ENCODE measurements at places on chromosomes 1 and 21. TPM values are rescaled to one million over a fixed set of nuclear protein-coding genes. Genes with fewer than 3 reads are reported as not detected.

DNA sequence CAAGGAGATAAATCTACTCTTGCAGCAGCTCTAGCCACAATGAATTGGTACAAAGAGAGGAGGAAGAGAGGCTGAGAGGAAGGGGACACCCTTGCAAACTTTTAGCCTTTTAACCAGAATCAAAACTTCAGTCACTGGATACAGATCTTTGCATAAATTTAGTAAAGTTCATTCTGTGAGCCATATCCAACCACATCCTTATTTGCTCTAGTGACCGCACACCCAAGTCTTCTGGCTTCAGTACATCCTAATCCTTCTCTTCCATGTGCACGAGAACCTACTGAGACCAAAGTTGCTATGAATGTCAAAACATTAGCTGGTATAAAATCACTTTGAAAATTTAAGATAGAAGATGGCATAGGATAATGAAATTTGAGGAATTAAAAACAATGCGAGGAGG, 21.9 kb upstream of the PLD5 start:
- H3K27me3 ChIP-seq = no peaks in the 10 kb centered on the region
- no peaks in the 10 kb centered on the region for H3K4me1 ChIP-seq
- H3K27ac ChIP-seq = no peak overlapping the region
- DNase-seq = no peak

- H3K4me3 ChIP-seq = no peak overlapping the region
- no peaks in the 10 kb centered on the region for H3K4me1 ChIP-seq
- no peaks in the 10 kb centered on the region for H3K27me3 ChIP-seq
Measured at GRCh38 chr21:31374395-31374794, 30.3 kb upstream of the TIAM1 start.

- no peak overlapping the region for H3K4me3 ChIP-seq
- peak; percentile 61 for DNase-seq
- no peaks in the 10 kb centered on the region for H3K27me3 ChIP-seq
- H3K36me3 ChIP-seq = no peaks in the 10 kb centered on the region
- no peak overlapping the region for H3K27ac ChIP-seq
Measured at GRCh38 chr1:204746838-204747442, 61.4 kb upstream of the LRRN2 start.

GRCh38 chr1:42146626-42147320, 6.4 kb upstream of the GUCA2B start:
- no peaks in the 10 kb centered on the region for H3K36me3 ChIP-seq
- no peak overlapping the region for H3K27ac ChIP-seq
- peak; percentile 94 for DNase-seq
- H3K4me3 ChIP-seq = no peak overlapping the region
- no peaks in the 10 kb centered on the region for H3K27me3 ChIP-seq

- peak; percentile 47 for DNase-seq
- H3K27me3 ChIP-seq = no peaks in the 10 kb centered on the region
- no peaks in the 10 kb centered on the region for H3K4me1 ChIP-seq
- H3K27ac ChIP-seq = no peak overlapping the region
- H3K36me3 ChIP-seq = no peaks in the 10 kb centered on the region
- H3K4me3 ChIP-seq = no peak overlapping the region
Measured at GRCh38 chr1:181189691-181190363, 101.3 kb downstream of the IER5 start.

GRCh38 chr1:27669876-27670275, 2.1 kb downstream of the IFI6 start:
- no peak for DNase-seq
- H3K36me3 ChIP-seq = no peaks in the 10 kb centered on the region
- H3K27ac ChIP-seq = no peak overlapping the region
- peaks cover 17% of the 10 kb centered on the region for H3K4me1 ChIP-seq
- H3K27me3 ChIP-seq = no peaks in the 10 kb centered on the region
- no peak overlapping the region for H3K4me3 ChIP-seq

DNA sequence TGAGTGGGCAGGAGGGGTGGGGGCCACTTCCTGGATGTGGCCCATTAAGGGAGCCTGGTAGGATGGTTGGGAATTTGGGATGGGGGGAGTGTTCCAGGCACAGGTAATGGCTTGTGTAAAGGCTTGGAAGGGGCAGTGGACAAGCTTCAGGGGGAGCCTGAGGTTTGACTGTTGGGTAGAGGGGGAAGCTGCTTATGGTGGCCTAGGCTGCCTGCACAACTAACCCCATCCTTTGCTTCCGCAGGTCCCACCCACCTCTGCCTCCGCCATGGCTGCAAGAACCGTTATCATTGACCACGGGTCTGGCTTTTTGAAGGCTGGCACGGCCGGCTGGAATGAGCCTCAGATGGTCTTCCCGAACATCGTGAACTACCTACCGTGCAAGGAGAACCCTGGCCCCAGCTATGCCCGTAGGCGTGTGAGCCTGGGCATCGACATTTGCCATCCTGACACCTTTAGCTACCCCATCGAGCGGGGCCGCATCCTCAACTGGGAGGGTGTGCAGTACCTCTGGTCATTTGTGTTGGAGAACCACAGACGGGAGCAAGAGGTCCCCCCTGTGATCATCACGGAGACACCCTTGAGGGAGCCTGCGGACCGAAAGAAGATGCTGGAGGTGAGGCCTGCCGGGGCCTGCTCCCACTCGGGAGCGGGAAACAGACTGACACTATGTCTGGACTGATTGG, 67.8 kb downstream of the ACTL8 start:
- no peak for DNase-seq
- no peaks in the 10 kb centered on the region for H3K27me3 ChIP-seq
- H3K4me1 ChIP-seq = no peaks in the 10 kb centered on the region
- H3K27ac ChIP-seq = no peak overlapping the region
- H3K36me3 ChIP-seq = no peaks in the 10 kb centered on the region

DNA sequence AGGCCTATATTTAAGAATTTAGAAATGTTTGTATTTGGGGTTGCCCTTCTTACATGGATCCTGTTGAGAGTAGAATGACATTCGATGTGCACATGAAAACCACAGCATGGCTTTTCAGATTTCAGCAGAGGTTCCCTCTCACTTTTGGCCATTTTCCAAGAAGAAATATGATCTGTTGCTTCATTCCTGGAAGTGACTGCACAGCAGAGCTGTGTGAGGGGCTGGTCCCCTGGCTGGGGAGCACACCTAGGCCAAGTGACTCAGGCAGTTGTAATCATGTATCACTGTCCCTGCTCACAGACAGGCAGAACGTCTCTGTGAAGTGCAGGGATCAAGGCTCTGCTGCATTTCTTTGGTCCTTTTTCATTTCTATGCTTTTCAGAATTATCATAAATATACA, 32.3 kb downstream of the AGT start:
- DNase-seq = no peak
- peaks cover 14% of the 10 kb centered on the region for H3K36me3 ChIP-seq
- H3K4me3 ChIP-seq = no peak overlapping the region
- no peaks in the 10 kb centered on the region for H3K27me3 ChIP-seq
- H3K4me1 ChIP-seq = no peaks in the 10 kb centered on the region

DNA sequence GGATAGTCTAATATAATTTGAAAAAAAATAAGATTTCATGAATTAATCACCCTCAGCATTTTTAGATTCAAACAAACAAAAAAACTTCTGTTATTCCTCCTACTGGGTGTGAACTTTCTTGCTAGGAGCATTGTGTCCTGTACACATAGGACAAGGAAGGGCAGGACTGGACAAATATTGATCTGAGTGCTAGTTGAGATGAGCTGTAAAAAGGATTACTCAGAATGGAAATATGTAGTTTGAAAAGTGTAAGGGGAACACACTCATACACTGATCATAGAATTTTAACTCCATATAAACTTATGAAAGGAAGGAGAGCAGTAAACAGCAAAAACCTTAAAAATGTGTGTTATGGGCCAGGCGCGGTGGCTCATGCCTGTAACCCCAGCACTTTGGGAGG, 156.5 kb upstream of the ZNF648 start:
- H3K4me3 ChIP-seq = no peak overlapping the region
- peak overlapping the region; percentile 60 for H3K27ac ChIP-seq
- H3K4me1 ChIP-seq = peaks cover 6% of the 10 kb centered on the region
- no peaks in the 10 kb centered on the region for H3K36me3 ChIP-seq
- H3K27me3 ChIP-seq = no peaks in the 10 kb centered on the region

DNA sequence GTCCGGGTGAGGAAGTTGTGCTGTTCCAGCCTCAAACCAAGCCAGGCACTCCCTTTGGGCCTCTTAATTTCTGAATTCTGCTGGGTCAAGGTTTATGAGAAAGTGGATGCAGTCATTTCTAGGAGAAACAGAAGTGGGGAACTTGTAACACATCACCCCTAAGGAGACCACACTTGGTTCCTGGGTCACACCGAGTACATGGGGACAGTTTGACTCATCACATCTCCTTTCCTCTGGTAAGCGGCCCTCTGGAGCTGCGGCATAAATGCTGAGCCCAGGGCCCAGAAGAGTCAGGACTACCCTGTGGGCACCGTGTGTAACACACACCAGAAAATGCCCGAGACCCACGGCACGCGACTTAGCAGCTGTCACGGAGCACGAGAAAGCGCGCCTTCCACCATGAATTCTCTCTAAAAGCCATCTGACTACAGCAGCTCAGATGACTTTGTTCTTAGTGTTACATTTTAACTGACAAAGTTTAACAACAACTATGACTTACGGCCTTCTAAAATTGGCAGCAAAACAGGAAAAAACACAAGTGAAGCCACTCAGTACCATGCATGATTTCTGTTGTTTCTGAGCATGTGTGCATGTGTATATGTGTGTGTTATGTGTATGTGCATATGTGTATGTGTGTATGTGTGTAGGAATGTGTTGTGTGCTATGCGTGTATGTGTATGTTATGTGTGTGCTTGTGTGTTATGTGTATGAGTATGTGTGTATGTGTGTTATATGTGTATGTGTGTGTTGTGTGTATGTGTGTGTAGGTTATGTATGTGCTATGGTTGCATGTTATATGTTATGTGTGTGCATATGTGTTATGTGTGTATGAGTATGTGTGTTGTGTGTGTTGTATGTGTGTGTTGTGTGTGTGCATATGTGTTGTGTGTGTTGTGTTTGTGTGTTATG, 50.8 kb downstream of the TOMM20 start:
- no peak overlapping the region for H3K4me3 ChIP-seq
- H3K36me3 ChIP-seq = no peaks in the 10 kb centered on the region
- DNase-seq = no peak
- peak overlapping the region; percentile 61 for H3K27ac ChIP-seq

- H3K4me1 ChIP-seq = no peaks in the 10 kb centered on the region
- DNase-seq = no peak
- H3K27ac ChIP-seq = no peak overlapping the region
- no peaks in the 10 kb centered on the region for H3K27me3 ChIP-seq
- no peak overlapping the region for H3K4me3 ChIP-seq
Measured at GRCh38 chr1:204760757-204761156, 75.2 kb upstream of the LRRN2 start.

DNA sequence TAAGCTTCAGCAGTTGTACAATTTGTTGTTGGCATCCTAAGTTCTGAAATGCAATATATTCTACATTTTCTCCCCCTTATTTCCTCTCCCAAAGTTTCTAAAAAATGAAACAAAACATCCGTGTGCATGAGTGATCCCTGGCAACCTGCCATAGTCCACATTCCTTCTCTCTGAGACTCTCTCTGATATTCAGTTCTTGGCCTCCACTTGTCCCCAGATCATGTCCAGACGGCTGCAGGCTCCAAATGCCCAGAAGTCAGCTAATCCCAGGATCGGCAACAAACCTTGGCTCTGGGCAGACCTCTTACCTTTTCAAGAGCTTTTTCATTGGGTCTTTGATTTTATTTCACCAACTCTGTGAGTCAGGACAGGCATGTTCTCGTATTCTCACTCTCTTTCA, 187.8 kb downstream of the ETS2 start:
- peak overlapping the region; percentile 44 for H3K27ac ChIP-seq
- peak; percentile 52 for DNase-seq
- no peaks in the 10 kb centered on the region for H3K36me3 ChIP-seq
- no peak overlapping the region for H3K4me3 ChIP-seq

- peak; percentile 31 for DNase-seq
- H3K36me3 ChIP-seq = no peaks in the 10 kb centered on the region
- H3K27ac ChIP-seq = no peak overlapping the region
- no peaks in the 10 kb centered on the region for H3K27me3 ChIP-seq
- no peak overlapping the region for H3K4me3 ChIP-seq
Measured at GRCh38 chr1:156602557-156602993, 1.3 kb upstream of the GPATCH4 start.

DNA sequence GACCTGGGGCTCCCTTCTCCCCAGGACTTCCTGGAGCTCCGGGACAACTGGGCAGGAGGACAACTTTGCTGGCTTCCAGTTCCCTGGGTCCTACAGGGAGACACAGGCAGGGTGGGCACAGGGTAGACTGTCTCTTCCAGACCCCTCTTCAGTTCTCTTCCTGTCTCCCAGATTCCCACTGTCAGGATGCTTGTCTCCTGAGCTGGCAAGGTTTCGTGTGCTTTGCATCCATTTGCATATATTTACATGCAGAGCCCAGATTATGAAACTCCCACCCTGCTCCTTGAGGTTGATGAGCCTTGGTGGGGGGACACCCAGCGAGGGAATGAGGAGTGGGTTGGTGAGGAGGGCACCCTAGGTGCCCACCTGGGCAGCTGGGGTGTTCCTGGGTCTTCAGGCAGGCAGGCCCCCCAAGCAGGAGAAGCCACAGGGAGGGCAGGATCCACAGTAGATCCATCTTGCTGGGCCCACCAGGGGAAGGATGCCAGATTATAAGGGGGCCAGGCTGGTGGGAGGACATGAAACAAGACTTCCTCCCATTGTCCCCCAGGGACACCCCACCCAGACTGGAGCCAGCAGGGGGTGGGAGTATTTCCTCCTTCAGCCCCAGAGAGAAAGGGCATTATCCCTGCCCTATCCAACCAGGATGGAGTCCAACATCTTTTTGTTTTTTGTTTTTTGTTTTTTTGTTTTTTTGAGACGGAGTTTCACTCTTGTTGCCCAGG, at the start of gene FCN3:
Gene FCN3 (minus strand): TSS at position 463 of the 725 bp plus-strand sequence. CDS start 6 bp downstream, at position 457.
- H3K4me1 ChIP-seq = no peaks in the 10 kb centered on the region
- H3K27ac ChIP-seq = no peak within 1 kb of the TSS
- no peaks in the 10 kb centered on the region for H3K36me3 ChIP-seq
- no peak for DNase-seq
- H3K27me3 ChIP-seq = no peaks in the 10 kb centered on the region

GRCh38 chr1:114320586-114320985, 166.9 kb upstream of the SYT6 start:
- H3K4me1 ChIP-seq = no peaks in the 10 kb centered on the region
- H3K27me3 ChIP-seq = no peaks in the 10 kb centered on the region
- H3K27ac ChIP-seq = no peak overlapping the region
- H3K36me3 ChIP-seq = no peaks in the 10 kb centered on the region

GRCh38 chr1:237141502-237141901, 99.5 kb downstream of the RYR2 start:
- H3K4me3 ChIP-seq = no peak overlapping the region
- H3K36me3 ChIP-seq = no peaks in the 10 kb centered on the region
- no peaks in the 10 kb centered on the region for H3K27me3 ChIP-seq
- DNase-seq = no peak

DNA sequence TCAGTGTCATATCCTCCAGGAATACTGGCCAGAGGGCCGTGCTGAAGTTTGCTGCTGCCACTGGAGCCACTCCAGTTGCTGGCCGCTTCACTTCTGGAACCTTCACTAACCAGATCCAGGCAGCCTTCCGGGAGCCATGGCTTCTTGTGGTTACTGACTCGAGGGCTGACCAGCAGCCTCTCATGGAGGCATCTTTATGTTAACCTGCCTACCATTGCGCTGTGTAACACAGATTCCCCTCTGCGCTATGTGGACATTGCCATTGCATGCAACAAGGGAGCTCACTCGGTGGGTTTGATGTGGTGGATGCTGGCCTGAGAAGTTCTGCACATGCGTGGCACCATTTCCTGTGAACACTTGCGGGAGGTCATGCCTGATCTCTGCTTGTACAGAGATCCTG, 24.8 kb downstream of the MTR start:
- no peaks in the 10 kb centered on the region for H3K4me1 ChIP-seq
- no peaks in the 10 kb centered on the region for H3K36me3 ChIP-seq
- DNase-seq = no peak
- H3K27me3 ChIP-seq = no peaks in the 10 kb centered on the region

Gene DCAF8
- total RNA-seq = 72.0 TPM

Gene ATAD3B
- total RNA-seq = 16.6 TPM

Gene ACTN2
- 0.72 TPM for total RNA-seq

Gene FAM3B
- total RNA-seq = 0.90 TPM

Measured in colonic mucosa (tissue), 4 donors.